ENCODE measurements at places on chromosomes 2 and 18. TPM values are rescaled to one million over a fixed set of nuclear protein-coding genes. Genes with fewer than 3 reads are reported as not detected.
A peak's percentile ranks its signal among the peaks of the same experiment; 100 is the strongest.

BIN1 gene
- total RNA-seq = 7.3 TPM

DNA sequence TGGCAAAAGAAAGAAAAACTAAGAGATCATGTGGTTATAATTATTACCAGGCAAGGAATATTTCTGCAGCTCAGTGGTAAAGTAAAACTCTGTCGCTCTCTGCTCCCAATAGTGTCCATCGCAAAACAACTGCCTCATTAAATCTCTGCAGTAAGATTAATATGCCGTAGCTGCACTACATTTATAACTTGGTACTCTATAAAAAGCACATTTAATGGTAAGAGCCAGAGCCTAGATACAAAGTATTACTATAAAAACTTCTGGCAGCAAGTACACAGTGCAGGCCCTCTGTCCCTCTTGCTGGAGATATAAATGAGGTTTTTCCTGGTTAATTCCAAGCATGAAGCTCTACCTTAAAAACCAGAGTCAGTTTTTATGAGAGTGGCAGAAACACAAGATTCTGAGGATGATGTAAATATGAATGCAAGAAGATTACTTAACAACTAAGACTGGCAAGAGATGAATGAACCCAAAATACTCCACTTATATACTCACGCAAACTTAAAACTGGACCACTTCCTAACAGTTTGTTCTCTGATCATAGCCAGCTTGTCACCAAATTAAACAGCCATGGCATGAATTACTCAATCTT, 25.5 kb downstream of the ZNF521 start:
- no peak for DNase-seq

- peak; percentile 87 for DNase-seq
Measured at GRCh38 chr2:102487761-102488462, 14.9 kb downstream of the SLC9A4 start.

GRCh38 chr2:9763356-9764152, 79.7 kb upstream of the TAF1B start:
- DNase-seq = no peak

GRCh38 chr18:48838166-48838775, 112.5 kb downstream of the SMAD7 start:
- DNase-seq = no peak

All from mammary epithelial cell (primary cell).